ENCODE measurements at places on chromosomes 7 and 10. TPM values are rescaled to one million over a fixed set of nuclear protein-coding genes. Genes with fewer than 3 reads are reported as not detected.

DNA sequence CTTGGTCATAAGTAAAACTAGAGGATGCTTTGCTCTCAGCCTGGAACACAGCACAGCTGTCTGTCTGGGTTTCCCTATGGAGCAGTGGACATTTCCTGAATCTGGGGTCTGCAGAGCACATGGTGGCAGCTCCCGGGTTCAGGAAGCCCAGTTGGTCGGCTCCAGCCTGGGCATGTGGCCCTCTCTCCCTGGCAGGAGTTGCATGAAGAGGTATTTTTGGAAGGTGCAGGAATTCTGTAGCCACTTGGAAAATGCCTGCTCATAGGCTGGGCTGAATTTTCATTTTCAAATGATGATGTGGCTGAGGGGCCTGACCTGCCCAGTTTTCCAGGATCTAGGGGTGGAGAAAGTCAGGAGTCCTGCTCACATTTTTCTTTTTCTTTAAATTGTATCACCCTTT, 6.7 kb upstream of the TPST1 start:
- DNase-seq: no peak

GRCh38 chr10:86344714-86345161, 21.9 kb downstream of the GRID1 start:
- DNase-seq: no peak

- no peak for DNase-seq
These were observed 6.5 kb upstream of the RBM20 start for GRCh38 chr10:110637558-110638053.

- no peak for DNase-seq
These were observed 574.6 kb downstream of the GALNT17 start for GRCh38 chr7:71706597-71706975.

GRCh38 chr10:60760711-60761210, 17.5 kb upstream of the CDK1 start:
- no peak for DNase-seq

DNA sequence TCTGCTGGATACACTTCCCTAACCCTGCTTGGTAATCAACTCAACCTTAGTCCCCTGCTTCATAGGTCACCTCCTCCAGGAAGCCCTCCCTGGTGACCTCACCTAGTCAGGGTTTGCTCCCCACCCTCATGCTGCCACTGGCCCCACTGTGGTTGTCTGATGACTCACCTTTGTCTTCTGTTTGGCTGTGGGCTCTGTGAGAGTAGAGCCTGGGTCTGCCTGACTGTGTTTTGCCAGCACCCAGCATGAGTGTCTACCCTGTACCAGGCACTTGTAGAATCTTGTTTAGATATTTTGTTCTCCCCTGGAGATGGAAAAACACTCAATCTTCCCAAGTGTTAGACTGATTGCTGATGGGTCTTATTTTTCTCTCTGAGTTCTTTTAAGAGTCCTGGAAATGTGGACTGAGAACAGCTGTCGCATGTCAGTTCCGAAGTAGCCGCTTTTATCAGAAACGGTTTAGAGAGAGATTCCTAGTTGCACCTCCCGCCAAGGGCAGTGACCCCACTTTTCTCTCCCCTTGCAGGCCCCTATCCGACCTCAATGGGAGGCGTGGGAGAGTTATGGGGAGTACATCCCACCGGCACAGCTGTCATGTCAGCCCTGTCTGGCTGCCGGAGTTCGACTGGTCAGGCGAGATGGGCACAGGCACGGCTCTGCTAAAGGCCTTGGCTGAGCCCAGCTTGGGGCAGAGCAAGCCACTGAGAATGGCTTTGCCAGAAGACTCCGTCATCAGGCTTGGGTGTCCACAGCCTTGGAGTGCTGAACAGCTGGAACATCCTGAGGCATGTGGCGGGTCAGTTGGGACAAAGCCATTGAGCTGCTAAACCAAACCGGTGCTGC, 134.3 kb downstream of the GRK5 start:
- peak; percentile 75 for DNase-seq

GRCh38 chr7:157150882-157151281, 12.2 kb downstream of the UBE3C start:
- DNase-seq: peak; percentile 46

DNA sequence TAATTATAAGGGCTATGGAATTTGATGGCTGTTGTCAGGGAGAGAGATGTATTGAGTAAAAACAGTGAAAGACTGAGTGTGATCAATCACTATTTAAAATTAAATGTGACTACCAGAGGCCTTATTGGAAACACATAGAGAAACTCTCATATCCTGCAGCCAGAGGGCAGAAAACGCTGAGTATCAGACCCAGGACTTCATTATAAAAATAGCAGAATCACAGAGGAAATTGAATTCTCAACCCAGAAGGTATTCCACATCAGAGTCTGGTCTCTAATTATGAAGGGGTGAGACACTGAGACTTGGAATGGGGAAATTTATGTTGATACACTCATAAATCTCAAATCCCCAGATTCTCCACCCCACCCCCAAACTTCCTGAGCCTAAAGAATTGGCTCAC, 69.5 kb upstream of the IL6 start:
- no peak for DNase-seq

DNA sequence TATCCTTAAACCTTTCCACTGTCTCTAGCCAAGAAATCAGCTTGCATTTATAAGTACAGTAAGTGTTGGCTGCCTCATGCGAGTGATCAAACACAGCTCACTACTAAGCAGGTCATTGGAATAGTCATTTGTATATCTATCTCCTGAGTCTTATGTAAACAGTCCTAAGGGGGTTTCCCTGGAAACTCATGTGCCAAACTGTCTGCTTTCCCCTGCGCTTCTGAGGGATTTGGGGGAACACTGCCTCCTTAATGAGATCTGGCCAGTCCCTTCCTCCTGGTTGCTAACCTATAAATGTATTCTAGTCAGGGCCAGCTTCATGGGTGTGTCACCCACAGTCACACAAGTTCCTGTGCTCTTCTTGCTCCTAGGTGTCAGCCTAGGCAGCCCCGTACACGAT, 133.1 kb downstream of the CD36 start:
- peak; percentile 38 for DNase-seq

- DNase-seq: peak; percentile 87
These were observed 29.7 kb upstream of the PLEKHA1 start for GRCh38 chr10:122344741-122345258.

DNA sequence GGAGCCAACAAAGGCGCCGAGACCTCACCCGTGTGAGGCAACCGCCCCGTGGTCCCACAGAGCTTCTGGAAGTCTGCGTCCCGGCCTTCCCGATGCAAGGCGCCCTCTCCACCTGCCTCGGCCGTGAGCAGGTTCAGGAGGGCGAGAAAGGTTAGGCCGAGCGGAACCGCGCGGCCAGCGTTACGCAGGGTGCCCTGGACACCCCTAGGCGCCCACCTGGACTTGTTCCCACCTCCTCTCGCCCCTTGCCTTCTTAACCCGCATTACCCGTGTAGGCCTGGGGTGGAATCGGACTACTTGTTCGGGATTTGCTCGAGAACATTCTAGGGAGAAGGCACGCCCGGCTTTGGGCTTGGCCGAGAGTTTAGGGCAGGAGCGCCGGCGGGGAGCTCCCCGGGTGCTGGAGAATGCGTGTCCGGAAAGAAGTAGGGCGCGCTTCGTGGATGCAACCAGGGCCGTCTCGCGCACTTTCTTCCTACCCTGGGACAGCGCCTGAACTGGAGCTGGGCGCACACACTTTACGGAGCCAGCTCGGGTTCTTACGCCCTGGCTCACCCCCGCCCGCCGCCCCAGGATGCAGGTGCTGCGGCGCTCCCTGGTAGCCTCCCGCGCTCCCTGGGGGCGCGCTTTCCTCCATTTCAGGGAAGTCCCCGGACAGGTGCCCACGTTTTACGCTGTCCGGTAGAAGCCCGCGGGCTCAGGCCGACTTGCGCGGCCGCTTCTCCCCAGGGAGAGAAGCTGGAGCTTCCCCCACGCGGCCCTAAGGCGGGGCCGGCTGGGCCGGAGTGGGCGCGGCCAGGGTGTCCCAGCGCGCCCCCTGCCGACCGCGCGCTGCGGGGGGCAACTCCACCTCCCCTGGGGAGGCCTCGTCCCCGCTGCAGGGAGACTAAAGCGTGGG, 74.5 kb downstream of the INSIG1 start:
- DNase-seq: no peak

DNA sequence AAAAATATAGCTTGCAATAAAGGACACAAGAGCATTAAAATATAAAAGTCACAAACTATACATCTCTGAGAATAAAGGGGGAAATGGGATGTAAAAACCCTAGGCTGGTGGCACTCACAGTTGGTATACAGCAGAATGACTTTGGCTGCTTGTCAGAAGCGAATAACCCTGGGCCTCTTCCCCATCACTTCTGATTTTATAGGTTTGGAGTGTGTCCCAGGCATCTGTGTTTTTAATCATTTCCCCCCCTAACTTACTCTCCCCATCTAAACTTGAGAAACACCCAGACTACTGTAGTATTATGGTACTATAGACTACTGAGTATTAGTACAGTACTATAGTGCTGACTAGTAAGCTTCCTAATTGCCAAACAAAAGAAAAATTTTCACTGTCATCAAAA, 1.8 kb upstream of the RPA3 start:
- no peak for DNase-seq

DNA sequence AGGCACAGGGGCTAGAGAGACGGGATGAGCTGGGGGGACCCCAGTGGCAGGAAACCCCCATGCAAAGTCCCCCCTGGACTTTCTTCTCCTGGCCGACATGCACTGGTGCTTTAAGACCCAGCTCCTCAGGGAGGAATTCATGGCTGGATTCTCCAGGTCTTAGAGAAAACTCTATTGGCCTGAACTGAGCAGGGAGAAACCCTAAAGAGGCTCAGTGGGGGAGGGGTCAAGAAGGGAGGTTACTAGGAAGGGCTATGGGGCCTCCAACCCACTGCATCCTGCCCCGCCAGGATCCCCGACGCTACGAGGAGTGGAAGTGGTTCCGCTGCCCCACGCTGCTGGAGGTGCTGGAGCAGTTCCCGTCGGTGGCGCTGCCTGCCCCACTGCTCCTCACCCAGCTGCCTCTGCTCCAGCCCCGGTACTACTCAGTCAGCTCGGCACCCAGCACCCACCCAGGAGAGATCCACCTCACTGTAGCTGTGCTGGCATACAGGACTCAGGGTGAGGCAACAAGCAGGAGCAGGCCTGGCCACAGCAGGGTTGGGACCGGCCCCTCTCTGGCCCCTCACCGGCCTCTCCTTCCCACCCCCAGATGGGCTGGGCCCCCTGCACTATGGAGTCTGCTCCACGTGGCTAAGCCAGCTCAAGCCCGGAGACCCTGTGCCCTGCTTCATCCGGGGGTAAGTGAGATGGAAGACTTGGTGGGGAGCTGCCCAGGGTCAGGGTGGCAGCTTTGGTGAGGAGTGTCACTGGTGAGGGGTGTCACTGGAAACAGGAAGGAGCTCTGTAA, 13.8 kb downstream of the ATG9B start:
- no peak for DNase-seq

GRCh38 chr7:34849163-34849960, 187.9 kb downstream of the DPY19L1 start:
- peak; percentile 45 for DNase-seq

DNA sequence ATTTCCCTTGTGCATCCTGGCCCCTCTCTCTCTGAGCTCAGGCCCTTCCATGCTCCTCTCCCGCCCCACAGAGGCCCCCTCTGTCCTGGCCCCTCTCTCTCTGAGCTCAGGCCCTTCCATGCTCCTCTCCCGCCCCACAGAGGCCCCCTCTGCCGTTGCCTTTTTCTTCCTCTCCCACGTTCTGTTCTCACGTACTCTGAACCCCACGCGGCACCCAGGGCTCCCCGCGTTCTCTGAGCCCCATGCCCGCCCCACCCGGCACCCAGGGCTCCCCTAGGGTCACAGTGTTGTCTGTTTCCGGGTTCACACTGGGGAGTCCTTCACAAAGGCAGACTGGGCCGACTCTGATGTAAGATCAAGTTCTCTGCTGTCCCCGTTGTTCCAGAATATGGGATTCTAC, 336.8 kb downstream of the DNAJB6 start:
- DNase-seq: no peak

DNA sequence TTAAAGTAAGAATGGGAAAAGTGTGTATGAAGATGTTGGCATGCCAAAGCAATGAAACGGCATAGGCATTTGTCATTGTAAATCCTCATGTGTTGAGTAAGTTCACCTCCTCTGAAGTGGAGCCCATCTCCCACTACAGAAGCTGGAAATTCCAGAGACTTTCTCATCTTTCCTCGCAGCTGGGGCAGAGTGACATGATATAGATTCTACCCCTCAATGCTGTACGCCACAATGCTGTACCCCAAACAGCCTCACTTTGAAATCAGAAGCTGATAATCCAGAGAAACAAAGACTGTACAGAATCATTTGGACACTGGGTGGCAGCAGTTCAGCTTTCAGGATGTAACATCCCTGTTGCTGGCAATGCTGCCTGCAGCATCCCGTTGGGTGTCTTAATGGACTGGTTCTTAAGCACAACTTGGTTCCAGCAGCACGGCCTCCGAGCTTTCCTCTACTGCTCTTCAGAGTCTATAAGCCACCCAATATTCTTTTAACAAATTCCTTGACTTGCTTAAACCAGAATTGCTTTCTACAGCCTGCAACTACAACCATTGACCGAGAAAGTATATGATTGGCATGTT, 18.8 kb downstream of the ZC3HAV1L start:
- DNase-seq: peak; percentile 67

GRCh38 chr7:147523056-147523455, 1067.5 kb upstream of the C7orf33 start:
- no peak for DNase-seq

GRCh38 chr10:124374535-124375352, 44.0 kb downstream of the OAT start:
- DNase-seq: no peak

GRCh38 chr10:119177708-119178371, 772 bp downstream of the PRDX3 start:
- DNase-seq: no peak

- DNase-seq: no peak
These were observed 3.2 kb downstream of the NYAP1 start for GRCh38 chr7:100486753-100487446.

- DNase-seq: no peak
These were observed 4.1 kb upstream of the PRSS1 start for GRCh38 chr7:142745091-142745635.

DNA sequence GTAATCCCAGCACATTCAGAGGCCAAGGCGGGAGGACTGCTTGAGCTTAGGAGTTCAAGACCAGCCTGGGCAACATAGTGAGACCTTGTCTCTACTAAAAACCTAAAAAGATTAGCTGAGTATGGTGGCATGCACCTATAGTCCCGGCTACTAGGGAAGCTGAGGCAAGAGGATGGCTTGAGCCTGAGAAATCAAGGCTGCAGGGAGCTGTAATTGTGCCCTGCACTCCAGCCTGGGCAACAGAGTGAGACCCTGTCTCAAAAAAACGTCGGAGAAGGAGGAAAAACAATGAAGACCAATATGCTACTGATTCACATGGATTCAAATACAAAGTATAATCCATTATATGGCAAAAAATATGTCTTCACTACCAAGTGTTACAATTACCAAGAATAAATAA, 13.6 kb downstream of the ZC3HAV1L start:
- DNase-seq: no peak

SEMA3C gene
- total RNA-seq: 349 TPM

MNX1 gene
- total RNA-seq: 0.87 TPM

LGI1 gene
- total RNA-seq: not detected

AUTS2 gene
- 3.2 TPM for total RNA-seq

TAC1 gene
- 0.10 TPM for total RNA-seq

BAIAP2L1 gene
- 25.8 TPM for total RNA-seq

HMX2 gene
- not detected for total RNA-seq

AP3M1 gene
- 48.7 TPM for total RNA-seq

RGR gene
- not detected for total RNA-seq

FBXO24 gene
- total RNA-seq: not detected

LRMDA gene
- total RNA-seq: 11.7 TPM

SYT15B gene
- total RNA-seq: 0.52 TPM

MYH16 gene
- total RNA-seq: 0.05 TPM
